ENCODE measurements at places on chromosomes 2 and 18.

DNA sequence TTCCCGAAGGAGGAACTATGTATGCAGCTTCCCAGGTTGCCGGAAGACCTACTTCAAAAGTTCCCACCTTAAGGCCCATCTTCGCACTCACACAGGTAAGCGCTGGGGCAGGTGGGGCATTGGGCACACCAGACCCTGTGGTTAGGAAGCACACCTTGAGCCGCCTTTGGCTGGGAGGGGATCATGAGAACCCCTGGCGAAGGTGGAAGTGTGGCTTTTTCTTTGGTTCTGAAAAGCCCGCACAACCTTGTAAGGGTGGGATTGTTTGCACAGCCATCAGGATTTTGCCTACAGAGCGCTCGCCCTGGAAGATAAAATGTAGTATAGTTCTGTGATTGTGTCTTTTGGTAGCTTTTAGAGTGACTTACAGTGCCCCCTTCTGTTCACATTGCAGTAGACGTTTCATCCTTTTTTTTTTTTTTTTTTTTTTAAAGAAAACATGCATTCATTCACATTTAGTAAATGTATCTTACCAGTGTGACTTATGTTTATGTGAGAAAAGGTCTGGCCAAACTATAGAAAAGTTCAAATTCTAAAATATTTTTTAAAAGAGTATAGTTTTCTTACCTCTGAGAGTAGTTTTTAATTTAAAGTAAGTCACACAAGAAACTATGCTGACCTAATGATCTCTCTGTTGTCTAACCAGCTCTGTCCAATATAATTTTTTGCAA, 5.3 kb downstream of the KLF11 start:
- DNase-seq, result peak; percentile 79

GRCh38 chr2:103144837-103145236, 383.0 kb downstream of the TMEM182 start:
- DNase-seq, result no peak

DNA sequence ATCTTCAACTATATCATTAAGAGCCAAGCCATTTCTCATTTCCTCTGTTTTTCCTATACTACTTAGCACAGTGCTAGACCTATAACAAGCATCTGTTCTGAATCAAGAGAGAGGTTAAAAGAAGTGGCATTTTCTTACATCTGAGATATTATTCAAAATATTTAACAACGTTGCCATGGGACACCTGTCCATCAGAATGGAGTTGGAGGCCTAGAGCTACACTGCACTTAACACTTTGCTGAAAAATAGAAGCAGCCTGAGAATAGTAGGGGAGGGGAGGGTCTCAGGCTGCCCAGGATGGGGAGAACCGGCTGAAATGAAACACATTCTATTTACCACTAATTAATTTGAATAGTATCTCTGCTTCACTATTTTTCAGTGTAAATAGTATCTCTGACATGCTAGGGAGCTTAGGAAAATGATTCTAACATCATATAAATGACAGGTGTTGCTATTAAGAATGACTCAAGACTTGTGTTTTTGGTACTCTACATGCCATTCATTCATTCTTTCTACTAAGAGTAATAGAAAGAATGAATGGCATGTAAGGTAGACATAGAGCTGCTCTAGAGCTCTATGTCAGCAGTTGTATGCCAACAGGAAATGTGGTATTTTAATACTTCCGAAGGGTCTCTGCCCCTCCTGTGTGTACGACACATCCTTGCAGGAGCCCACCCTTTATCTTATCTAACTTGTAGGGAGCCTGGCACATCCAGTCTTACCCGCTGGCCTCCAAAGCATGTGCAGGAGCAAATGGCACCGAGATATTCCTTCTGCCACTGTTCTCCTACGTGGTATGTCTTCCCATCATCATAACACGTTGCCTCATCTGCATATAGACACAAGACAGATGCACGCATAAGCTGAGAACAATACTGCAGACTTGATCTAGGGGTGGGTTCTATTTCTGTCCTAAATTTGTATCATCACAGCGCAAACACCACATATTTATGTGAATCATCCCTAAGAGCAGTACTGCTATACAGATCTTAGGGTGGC, 52.6 kb downstream of the ATIC start:
- no peak for DNase-seq

GRCh38 chr2:44560352-44560751, 198.6 kb downstream of the CAMKMT start:
- DNase-seq, result peak; percentile 6

GRCh38 chr2:174327841-174328113, 7.0 kb upstream of the SP9 start:
- no peak for DNase-seq

DNA sequence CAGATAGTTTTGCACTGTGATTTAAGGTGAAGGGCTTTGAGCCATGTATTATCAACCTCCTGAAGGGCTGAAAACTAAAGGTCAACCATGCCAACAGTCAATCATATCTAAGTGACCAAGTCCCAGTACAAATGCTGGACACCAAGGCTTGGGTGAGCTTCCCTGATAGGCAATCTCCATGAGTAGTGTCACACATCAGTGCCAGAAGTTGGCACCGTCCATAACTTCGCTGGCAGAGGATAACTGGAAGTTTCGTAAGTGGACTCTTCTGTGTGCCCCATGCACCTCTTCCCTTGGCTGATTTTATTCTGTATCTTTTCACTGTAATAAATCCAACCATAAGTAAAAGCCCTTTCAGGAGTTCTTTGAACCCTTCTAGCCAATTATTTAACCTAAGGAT, 13.2 kb downstream of the REV1 start:
- no peak for DNase-seq

Data from lung microvascular endothelial cell (primary cell).